Cortex of kidney (tissue), 1 donor: ENCODE measurements at places on chromosomes 7 and 10.

- no peak for DNase-seq
These were observed 85.5 kb downstream of the FAS start for GRCh38 chr10:89076120-89076519.

DNA sequence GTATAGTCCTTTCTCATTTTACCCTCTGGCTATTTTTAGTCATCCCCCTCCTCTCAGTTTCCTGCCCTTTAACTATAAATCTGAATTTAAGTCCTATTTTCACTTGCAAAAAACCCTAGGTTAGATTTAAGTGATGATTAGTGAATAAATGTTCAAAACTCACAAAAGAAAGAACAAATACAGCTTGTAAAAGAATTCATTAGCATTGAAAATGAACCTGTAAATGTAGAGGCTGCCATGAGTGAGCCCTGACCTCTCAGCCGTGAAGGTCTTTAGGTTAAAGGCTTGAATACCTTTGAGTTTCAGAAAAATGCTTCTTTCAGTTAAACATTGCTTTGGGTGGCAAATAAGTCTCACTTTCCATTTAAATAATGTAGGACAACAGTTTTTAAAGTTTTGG lies 2.0 kb upstream of the SLC16A12 start:
- DNase-seq, result no peak

GRCh38 chr7:100823140-100823525 lies 4.2 kb downstream of the EPHB4 start:
- no peak for DNase-seq

DNA sequence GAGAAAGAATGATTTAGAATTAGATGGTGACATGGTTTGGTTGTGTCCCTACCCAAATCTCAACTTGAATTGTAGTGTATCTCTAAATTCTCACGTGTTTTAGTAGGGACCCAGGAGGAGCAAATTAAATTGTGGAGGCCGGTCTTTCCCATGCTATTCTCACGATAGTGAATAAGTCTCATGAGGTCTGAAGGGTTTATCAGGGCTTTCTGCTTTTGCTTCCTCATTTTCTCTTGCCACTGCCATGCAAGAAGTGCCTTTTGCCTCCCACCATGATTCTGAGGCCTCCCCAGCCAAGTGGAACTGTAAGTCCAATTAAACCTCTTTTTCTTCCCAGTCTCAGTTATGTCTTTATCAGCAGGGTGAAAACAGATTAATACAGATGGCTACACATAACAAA lies 167.4 kb upstream of the SVIL start:
- no peak for DNase-seq

DNA sequence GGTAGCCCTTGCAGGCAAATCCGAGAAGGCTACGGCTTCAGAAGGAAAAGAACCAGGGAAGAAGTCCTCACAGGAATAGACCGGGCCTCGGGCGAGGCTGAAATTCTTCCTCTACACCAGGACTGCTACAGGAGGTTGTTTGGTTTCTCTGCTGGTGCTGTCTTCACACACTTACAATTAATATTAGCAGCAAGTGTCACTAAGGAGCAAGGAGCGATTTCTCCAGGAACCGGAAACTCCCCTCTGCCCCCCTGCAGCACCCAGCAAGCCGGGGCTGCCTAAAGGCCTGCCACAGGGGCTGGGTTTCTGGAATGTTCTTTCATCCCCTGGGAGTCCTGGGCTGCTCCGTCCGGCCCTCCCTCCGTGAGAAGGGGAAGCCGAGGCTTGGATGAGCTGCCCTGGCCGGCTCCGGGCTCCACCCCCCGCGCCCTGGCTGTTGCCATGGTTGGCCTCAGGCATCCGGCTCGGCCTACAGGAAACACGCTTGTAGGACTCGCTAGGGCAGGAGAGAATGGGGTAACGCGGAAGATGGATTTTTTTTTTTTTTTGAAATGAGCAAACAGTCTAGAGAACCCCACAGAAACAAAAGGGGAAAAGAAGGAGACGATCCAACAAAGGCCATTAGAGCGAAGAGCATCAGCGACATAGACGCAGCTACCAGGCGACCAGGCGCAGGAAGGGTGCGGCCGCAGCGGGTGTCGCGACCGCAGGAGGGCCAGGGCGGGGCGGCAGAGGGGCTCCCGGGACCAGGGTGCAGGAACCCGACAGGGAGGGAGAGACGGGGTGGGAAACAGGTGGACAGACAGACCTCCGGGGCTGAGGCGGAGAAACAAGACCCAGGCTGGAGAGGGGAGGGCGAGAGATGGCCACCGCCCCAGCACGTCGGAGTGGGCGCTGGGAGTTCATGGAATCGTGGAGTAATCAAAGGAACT lies 33.0 kb downstream of the EN2 start:
- DNase-seq, result no peak

DNA sequence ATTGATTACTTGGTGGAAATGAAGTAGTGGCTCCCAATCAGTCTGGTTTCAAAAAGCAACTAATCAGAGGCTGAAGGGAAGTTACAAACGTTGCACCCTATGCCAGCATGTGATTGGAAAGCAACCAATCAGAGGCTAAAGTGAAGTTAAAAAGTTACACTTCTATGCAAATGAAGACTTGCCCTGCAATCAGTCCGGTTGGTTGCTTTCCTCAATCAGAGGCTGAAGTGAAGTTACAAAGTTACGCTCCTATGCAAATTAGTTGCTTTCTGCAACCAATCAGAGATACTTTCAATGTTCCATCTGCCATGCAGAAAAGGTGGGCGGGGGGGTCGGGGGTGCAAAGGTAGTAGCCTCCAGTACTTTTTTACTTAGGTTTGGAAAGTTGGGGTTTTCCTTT lies 1077.1 kb downstream of the TYW1 start:
- DNase-seq, result no peak
